Stimulated activated CD4-positive, alpha-beta T cell treated with anti-CD3 and anti-CD28 coated beads, Interleukin-1b, Interleukin-23, amount 100 ng/mL, for 1 hour (primary cell): ENCODE measurements at places on chromosomes 2 and 18.

- no peak for DNase-seq
Observed at GRCh38 chr2:23569761-23570365, 184.9 kb downstream of the KLHL29 start.

GRCh38 chr18:56065086-56065485 is 477.1 kb upstream of the TCF4 start:
- no peak for DNase-seq

DNA sequence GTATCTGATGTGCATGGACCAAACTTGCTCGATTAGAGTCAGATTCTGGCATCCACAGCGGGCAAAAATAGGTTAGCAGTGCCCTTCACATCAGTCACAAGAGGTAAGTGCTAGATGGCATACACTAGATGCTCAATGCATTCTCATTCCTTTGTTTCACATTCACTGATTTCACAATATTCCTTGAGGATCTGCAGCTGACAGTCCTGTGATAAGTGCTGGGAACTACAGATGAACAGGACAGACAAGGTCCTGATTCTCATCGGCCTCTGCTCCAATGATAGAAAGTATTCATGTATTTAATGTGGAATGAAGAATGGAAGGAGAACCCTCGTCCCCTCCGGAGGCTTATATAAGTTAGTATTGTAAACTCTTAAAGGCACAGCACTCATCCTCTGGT is 96.8 kb upstream of the SERPINE2 start:
- no peak for DNase-seq

- DNase-seq, result no peak
Observed at GRCh38 chr2:130371723-130372054, 15.8 kb downstream of the PTPN18 start.

- no peak for DNase-seq
Observed at GRCh38 chr2:122210065-122210464, 454.6 kb downstream of the TSN start.

GRCh38 chr2:180115675-180116074 is 108.6 kb upstream of the CWC22 start:
- no peak for DNase-seq

DNA sequence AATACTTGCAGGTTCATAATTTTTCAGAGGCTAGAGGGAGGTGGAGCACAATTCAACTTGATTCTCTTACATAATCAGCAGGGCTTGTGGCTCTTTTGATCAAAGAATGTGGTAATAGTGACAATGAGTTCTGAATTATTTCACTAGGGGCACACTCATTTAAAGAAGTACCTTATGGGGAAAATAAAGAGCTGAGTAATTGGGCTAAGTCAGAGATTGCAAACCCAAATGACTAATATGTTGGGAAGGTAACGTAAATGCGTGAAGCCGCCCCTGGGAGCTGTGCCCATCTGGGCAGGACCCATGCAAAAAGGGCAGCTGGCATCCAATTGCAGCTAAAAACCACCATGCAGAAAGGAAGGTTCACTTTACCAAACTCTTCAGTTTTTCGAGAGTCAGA is 35.3 kb downstream of the NCKAP5 start:
- no peak for DNase-seq

- no peak for DNase-seq
Observed at GRCh38 chr2:209790066-209790728, 18.6 kb downstream of the UNC80 start.

DNA sequence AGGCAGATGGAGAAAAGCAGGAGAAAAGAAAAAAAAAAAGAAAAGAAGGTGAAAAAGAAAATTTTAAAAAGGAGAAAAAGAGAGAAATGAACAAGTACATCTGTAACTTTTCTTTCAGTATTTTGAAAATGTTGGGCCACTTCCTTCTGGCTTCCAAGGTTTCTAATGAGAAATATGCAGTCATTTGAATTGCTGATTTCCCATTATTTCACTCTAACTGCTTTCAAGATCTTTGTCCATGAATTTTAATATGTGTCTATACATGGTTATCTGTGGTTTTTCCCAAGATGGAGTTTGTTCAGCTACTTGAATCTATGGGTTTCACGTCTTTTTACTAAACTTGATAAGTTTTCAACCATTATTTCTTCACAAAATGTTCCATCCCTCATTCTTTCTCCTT is 14.3 kb upstream of the MPP4 start:
- no peak for DNase-seq

GRCh38 chr2:144346229-144346628 is 173.7 kb downstream of the ZEB2 start:
- DNase-seq, result no peak

DNA sequence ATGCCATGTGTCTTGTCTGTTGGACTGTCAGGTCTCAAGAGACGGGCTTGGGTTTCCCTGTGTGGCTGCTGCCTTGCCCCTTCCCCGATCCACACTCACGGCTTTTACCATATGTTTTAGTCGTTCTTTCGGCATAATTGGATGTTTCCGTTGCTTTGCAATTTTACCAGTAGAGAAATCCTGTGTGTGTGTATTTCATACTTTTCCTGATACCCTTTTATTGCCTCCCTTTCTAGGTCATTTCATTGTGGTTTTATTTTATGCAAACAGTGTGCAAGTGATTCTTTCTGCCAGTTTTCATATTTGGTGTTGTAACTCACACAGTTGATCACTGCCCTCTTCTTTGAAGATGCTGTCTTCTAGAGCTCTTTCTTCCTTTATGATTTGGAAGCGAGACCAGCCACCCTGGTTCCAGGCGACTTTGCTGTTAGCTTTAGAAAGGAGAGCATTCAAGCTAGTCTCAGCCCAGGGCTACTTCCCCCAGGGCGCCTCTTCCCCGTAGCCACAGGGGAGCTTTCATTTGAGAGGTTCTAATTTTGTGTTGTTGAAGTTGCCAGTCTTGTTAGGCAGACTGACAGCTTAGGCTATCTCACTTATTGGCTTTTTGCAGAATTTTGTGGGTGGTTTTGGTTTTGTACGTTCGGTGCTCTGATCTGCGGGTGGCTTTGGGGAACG is 17.0 kb downstream of the SH3BP4 start:
- no peak for DNase-seq

DNA sequence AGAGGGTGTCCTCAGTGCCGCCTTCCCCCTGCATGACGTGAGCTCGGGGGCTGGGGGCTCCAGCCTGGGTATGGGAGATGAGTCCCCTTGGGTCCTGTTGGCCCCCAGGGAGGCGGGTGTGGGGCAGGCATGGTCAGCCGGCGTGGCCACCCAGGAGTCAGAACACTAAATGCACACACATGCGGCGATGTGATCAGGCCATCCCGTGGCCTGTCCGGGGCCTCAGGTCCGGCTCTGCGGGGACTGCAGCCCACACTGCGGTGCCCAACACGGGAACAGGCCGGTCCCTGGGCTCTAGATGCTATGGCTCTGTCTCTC is 13.8 kb downstream of the ANO7 start:
- no peak for DNase-seq

- DNase-seq, result no peak
Observed at GRCh38 chr2:181886192-181886591, 5.3 kb upstream of the ITPRID2 start.

DNA sequence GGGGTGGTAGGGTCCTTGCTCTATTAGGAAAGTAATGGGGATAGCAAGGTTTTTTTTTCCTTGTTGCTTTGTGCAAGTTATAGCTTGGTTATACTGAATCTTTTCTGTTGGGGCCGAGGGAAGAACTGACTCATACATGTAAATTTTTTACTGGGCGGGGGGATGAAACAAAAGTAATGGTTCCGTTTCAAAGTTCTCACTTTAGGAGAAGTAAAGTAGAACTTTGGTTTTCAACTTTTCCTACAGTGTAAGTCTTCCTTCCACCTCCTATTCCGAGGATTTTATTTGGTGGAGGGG is 1.1 kb downstream of the AFTPH start:
- no peak for DNase-seq

DNA sequence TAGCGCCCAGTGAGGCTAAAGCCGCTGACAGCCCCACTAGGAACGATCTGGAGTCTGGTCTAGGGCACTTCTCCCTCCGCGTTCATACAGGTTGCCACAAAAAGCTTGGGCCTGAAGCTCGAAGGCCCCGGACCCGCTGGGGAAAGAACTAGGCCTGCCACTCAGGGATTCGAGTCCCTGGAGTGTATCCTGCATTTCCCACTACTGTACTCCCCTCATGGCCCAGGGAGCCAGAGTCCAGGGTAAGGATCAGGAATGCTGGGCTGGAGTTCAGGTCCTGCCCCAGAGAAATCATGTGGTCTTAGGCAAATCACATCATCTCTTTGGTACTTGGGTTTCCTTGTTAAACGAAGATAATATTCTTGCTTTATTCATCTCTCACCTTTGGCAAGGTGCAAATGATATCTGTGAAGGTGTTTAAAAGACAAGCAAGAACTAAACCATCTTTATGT is 1.4 kb upstream of the ZFP36L2 start:
- no peak for DNase-seq

DNA sequence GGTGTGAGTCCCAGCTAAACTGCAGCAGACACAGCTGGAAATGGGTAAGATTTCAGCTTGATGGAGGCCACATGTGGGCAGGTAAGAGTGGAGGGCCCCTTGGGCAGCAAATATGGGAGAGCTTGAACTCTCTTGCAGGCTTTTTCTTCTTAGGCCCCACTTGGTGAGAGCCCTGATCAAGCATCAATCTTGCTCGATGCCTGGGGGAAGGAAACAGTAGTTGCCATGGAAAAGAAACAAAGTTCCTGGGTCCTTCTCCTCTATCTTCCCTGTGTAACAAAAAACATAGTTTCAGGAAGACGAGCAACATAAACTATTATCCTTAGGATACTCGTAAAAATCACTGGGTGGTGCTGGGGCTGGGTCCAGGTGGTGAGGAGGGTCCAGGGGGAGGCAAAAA is 42.9 kb downstream of the KIAA1328 start:
- DNase-seq, result no peak

- DNase-seq, result no peak
Observed at GRCh38 chr2:75406131-75406581, 154.6 kb downstream of the EVA1A start.

DNA sequence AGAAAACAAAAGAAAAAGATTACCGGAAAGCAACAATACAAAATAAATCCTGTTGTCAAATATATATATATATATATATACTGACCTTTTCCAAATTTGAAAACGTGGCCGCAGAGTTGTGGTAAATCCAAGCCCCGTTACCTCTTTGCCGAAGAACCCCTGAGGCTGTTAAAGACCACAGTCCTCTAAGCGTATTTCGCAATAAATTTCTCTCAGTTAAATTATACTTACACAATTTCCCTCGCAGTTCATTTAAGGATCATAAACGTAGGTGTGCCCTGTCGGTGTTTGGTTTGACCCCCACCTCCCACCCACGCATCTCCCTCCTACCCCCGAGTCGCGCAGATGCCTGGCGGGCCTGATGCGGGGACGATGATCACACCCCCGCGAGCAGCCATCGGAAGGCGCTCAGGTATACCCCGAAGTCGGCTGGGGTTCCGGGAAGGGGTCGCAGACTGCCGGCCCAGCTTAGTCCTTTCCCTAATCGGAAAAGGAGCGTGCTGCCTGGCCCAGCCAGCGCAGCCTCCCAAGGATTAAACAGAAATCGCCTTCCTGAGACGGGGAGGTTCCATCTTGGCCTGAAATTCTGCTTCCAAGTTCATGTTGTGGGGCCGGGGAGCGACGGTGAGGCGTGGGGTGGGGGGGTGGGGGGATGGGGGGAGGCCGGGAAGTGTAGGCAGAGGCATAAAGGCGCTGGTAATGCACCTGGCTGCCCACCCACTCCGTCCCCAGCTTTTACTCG is 2.9 kb upstream of the MEIS1 start:
- no peak for DNase-seq

GRCh38 chr18:9918016-9918680 is 4.3 kb downstream of the VAPA start:
- DNase-seq, result no peak

- DNase-seq, result no peak
Observed at GRCh38 chr18:74804677-74805076, 207.0 kb downstream of the ZNF407 start.

DNA sequence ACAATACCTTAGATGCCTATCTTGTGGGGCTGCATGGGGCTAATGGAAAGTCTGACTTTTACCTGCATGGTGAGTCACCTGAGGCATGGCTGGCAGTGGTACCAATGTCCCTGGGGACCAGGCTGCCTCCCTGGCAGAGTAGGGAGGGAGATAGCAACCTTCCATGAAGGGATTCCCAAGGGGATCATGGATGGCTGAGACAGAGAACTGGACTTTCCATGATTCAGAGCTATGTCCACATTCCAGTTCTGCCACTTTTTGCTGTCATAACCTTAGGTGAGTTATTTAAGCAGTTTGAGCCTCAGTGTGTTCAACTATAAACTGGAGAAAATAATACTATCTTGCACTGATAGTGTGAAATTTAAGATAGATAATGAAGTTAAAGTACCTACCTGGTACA is 178.6 kb downstream of the SETBP1 start:
- DNase-seq, result no peak

GRCh38 chr18:60163622-60164021 is 209.0 kb downstream of the MC4R start:
- no peak for DNase-seq
